ENCODE measurements at places on chromosomes 3 and 15. TPM values are rescaled to one million over a fixed set of nuclear protein-coding genes. Genes with fewer than 3 reads are reported as not detected.

The GLDN gene
- total RNA-seq: 34.5 TPM

- no peaks in the 10 kb centered on the region for H3K27me3 ChIP-seq
- peak within 1 kb of the TSS; percentile 48 for H3K4me3 ChIP-seq
- peak; percentile 60 for DNase-seq
- peak within 1 kb of the TSS; percentile 74 for H3K27ac ChIP-seq
Measured at GRCh38 chr3:159839561-159840379, 148.9 kb upstream of the IL12A start.

GRCh38 chr15:33158366-33158765 is 36.1 kb downstream of the FMN1 start:
- no peaks in the 10 kb centered on the region for H3K36me3 ChIP-seq
- DNase-seq: no peak
- H3K4me3 ChIP-seq: no peak overlapping the region
- H3K4me1 ChIP-seq: peaks cover 12% of the 10 kb centered on the region
- H3K27ac ChIP-seq: no peak overlapping the region

DNA sequence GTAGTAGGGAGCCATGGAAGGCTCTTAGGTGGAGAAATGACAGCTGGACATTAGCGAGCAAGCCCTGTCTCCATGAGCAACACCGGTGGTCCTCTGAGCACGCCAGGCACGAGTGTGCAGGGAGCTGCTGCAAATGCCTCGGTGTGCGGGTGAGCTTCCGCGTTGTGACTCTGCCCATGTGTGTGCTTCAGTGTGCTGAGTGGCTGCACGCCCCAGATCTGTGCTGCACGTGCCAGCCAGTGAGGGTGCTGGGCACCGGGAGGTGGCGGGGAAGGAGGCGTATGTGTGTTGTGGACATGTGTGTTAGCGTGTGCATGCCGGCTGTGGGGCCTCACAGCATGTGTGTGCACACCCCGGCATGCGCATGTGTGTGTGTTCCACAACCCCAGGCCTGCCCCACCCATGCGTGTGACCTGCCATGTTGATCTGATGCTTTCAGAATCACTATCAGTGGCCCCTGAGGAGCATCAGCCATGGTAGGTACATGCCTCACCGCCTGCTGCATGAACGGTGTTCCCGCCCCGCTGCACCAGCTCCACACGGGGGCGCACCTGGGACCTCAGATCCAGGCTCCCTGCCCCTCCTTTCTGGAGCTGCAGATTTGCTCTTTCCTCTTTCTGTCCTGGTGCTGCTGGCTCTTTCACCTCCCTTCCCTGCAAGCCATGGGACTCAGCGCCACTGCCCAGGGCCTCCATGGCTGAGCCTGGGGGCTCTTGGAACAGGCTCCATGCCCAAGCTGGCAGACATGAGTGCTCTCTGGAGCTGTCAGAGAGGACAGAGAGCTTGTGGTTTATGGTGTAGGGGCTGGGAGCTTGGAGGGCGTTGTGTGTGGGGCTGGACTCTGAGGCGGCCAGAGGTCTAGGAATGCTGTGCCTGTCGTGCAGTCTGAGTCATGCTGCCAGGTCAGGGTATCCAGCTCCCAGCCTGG is 169.4 kb downstream of the TBC1D2B start:
- no peaks in the 10 kb centered on the region for H3K27me3 ChIP-seq
- H3K4me1 ChIP-seq: no peaks in the 10 kb centered on the region
- no peak overlapping the region for H3K27ac ChIP-seq
- DNase-seq: no peak
- H3K36me3 ChIP-seq: no peaks in the 10 kb centered on the region

DNA sequence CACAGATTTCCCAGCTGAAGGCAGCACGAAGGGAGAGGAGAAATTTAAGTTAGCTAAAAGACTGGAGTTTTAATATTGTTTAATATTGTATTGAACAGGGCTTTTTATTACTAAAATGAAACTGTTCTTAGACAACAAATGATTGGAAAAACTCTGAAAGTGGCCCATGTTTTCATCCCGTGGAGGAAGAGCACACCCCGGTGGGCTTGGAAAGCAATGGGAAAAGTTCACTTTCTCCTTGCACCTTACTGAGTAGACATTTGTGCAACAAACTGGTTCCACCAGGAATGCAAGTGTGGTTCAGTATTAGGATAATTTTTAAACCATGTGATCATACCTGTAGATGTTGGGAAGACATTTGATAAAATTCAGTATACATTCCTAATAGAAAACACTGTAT is 8.2 kb upstream of the ESYT3 start:
- no peak overlapping the region for H3K4me3 ChIP-seq
- no peaks in the 10 kb centered on the region for H3K4me1 ChIP-seq
- peaks cover 11% of the 10 kb centered on the region for H3K27me3 ChIP-seq
- no peaks in the 10 kb centered on the region for H3K36me3 ChIP-seq
- H3K27ac ChIP-seq: no peak overlapping the region

DNA sequence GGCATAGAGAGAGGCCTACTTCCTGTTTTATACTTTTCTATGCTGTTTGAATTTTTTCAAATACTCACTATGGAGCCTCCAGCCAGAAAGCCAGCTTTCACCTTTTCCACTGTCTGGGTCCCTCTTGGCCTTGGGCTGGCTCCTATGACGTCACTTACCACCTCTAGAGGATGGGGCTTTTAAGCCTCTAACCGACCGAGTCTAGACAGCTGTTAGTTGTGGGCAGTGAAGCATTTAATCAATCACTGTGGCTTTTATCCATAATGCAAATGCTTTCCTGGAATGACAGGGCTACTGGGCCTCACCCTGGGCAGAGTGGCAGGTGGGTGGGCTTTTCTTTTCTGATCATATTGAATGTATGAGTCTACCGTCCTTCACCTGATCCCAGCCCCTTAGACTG is 61.9 kb downstream of the LRRK1 start:
- no peak overlapping the region for H3K27ac ChIP-seq
- no peak overlapping the region for H3K4me3 ChIP-seq
- no peak for DNase-seq
- H3K27me3 ChIP-seq: no peaks in the 10 kb centered on the region
- H3K36me3 ChIP-seq: no peaks in the 10 kb centered on the region
- H3K4me1 ChIP-seq: no peaks in the 10 kb centered on the region
